ENCODE measurements at places on chromosomes 6 and 20.

DNA sequence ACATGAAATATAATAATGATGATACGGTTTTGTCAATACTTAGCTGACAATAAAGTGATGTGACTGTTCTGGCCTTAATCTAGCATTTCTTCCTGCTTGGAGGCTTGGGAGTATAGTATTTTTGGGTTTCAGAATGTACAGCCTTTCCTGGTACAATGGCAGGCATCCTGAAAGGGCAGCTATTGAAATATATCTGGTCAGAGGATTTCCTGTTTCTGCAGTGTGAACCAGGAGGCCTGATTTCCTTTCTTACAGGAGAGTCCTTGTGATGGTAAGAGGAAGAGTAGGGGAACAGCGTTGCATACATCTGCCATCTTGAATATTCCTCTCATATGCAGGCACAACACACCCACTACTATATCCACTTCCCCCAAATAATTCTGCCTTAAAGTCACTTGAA is 93.7 kb downstream of the MYO6 start:
- peak; percentile 72 for DNase-seq

GRCh38 chr20:35009665-35010328 is 54.1 kb downstream of the MYH7B start:
- no peak for DNase-seq

DNA sequence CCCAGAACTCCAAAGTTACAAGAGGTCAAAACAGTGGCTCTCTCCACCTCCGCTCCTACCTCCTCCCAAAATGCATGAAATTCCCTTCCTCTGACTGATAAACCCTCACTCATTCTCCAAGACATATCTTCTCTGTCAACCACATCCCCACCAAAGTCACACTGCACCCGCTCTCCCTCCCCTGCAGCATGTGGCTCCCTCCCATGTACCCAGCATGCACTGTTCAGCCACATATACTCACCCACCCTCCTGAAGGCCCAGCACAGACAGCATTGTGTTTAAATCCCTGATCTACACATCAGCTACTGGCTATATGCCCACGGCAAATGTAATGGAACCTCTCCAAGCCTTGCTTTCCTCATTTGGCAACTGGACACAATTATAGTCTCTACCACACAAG is 5.5 kb upstream of the POU5F1 start:
- peak; percentile 57 for DNase-seq

GRCh38 chr6:111631903-111632460 is 26.3 kb upstream of the TRAF3IP2 start:
- DNase-seq, result no peak

GRCh38 chr6:26416288-26416687 is 14.2 kb downstream of the BTN3A1 start:
- no peak for DNase-seq

DNA sequence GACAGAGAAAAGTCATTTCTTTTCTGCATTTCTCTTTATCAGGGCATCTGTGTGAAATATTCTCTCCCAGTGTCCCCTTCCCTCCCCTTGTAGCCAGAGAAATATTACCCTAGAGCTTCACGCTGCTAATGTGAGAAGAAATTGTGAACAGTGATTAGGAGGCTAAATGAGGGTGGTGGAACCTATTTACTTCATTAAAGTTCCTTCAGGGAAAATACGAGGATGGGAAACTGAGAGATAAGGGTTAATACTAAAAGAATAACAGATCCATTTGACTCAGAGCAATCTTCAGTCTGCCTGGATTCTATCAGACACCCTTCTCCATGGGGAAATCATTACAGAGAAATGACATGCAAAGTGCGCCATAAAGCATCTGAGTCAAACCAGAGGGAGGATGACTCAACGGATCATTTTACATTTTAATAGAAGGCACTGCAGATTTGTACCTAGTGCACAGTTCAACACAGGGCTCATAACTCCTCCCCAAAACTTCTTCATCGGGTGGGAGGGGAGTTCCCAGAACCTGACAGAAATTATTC is 131.3 kb downstream of the GJA10 start:
- no peak for DNase-seq

- no peak for DNase-seq
These were observed 19.1 kb upstream of the NNAT start for GRCh38 chr20:37501940-37502339.

DNA sequence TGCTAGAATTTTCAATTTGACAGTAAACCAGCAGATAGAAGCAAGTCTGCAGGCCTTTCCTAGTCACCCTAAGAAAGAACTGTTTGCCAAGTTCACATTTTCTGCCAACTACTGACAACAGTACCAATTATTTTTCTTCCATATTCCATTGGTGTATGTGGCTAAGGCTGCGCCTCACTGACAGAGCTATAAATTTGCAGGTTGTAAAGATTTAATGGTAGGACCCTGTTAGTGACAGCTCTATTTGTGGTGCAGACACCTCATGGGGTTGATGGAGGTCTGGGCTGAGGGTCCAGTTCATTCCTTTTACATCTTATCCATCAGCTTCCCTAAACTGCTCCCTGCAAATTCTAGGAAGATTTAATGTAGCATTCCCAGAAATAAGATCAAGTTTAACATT is 228.5 kb downstream of the FRK start:
- no peak for DNase-seq

GRCh38 chr6:34084591-34085290 is 61.1 kb downstream of the GRM4 start:
- DNase-seq, result no peak

- DNase-seq, result no peak
These were observed 102.8 kb upstream of the TMEM170B start for GRCh38 chr6:11434565-11435326.

- peak; percentile 44 for DNase-seq
These were observed 5.6 kb upstream of the PHACTR3 start for GRCh38 chr20:59598625-59599310.

DNA sequence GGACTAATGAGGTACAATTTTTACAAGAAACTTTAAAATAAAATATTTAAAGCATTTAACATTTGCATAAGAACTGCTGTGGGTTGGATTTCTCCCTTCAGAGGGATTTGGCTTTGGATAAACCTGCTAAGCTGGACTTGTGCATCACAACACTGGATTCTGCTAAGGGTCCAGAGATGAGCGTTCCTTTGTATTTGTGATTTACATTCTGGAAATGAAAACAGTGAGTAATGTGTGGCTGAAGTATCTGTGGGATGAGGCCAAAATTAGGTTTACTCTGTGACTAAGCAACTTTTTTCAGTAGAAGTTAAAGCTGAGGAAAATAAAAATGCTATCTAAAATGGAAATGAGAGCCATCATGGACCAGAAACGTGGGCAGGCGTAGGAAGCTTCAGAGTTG is 494.3 kb downstream of the EPM2A start:
- no peak for DNase-seq
